Upper lobe of right lung (tissue), 1 donor: ENCODE measurements at places on chromosomes 3 and 15.
A peak's percentile ranks its signal among the peaks of the same experiment; 100 is the strongest.

DNA sequence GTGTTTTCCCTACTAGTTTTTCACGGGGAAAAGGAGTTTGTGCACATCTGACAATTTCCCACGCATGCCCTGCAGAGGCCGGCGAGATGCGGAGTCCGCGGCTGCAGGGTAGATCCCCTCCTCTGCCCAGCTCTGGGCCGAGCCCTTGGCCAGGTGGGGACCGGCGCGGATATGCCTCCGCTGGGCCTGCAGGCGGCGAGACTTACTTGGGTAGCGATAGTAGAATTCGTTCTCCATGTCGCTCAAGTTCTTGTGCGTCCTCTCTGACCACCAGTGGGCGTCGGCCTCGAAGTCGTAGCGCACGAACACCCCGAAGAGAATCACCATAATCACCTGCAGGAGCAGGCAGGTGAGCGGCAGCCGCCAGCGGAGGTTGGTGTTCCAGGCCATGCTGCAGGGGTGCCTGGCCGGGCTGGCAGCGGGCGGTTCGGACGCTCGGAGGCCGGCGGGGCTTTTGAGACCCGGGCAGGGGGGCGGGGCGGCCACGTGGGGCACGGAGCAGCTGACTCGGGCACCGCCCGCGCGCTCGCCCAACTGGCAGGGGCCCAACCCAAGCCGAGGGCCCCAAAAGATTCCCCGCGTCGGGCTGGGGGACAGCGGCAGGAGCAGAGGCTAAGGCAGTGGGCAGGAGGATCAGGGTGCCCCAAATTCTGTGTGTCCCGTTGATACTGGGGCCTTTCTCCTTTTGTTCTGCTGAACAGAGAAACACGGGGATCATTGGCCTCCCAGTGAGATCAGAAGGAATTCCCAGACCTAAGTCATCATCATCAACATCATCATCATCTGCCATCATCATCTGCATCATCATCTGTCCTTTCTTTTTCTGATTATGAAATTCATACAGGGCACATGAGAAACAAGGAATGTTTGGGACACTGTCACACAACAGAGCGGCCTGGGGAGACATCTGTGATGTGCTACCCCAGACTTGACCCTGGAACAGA, at the start of gene RHCG:
Gene RHCG (minus strand): TSS at position 429 of the 944 bp plus-strand sequence. CDS start 39 bp downstream, at position 390.
- DNase-seq = no peak

- no peak for DNase-seq
These were observed 288.9 kb downstream of the ZBBX start for GRCh38 chr3:167091226-167091625.

DNA sequence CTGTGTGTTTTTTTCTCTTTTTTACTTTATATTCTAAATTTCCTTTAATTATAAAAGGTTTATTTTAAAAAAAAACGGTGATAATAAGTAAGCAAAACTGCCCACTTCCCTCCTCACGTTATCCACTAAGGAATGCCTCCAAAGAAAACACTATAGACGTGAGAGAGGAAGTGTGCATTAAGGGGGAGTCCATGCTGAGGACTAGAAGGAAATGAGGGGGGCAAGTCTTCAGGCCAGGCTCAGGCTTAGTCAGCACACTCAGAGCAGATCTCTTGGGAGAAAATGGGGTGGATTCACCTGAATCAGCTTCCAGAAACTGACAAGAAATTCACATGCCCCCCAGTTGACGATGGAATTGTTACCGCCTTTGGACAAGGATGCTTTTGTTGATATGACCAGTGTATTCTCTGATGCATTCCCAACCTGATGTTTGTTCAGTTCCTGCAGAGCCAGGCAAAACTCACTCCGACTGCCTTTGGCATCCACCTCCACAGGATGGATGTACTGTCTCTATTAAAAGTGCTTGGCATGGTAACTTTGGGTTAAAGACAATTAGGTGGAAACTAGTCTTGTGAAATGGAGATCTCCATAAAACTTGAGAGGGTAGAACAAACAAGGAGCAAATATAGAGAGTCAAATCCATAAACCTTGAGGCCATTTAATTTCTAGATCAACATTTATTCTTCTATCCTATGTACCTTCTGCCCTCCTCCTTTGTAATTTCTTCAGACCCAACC, 167.8 kb downstream of the MYRIP start:
- no peak for DNase-seq

DNA sequence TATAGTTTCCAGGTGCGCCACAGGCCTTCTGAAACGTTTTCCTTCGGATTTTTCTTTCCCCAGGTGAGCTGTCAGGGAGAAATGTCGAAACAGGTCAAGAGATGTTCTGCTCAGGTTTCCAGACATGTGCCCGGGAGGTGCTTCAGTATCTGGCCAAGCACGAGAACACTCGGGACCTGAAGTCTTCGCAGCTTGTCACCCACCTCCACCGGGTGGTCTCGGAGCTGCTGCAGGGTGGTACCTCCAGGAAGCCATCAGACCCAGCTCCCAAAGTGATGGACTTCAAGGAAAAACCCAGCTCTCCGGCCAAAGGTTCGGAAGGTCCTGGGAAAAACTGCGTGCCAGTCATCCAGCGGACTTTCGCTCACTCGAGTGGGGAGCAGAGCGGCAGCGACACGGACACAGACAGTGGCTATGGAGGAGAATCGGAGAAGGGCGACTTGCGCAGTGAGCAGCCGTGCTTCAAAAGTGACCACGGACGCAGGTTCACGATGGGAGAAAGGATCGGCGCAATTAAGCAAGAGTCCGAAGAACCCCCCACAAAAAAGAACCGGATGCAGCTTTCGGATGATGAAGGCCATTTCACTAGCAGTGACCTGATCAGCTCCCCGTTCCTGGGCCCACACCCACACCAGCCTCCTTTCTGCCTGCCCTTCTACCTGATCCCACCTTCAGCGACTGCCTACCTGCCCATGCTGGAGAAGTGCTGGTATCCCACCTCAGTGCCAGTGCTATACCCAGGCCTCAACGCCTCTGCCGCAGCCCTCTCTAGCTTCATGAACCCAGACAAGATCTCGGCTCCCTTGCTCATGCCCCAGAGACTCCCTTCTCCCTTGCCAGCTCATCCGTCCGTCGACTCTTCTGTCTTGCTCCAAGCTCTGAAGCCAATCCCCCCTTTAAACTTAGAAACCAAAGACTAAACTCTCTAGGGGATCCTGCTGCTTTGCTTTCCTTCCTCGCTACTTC, 3.8 kb downstream of the BHLHE40 start:
- DNase-seq = no peak

DNA sequence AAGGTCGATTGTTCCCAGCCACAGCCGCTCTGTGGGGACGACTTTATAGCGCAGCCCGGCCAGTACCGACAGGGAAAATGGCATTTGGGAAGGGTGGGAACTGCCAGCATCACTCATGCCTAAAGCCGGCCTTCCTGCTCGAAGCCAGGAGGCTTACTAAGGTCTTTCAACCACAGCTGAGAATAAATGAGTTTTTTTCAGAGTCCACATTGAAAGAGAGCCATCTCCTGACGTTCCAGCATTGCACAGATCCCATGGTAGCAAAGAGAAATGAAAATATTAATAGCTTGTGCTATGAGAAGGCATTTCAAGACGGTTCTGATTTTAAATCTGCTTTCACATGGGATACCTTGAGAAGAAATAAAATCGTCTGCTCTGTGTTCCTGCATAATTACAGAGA, 230.2 kb upstream of the IGF1R start:
- no peak for DNase-seq

DNA sequence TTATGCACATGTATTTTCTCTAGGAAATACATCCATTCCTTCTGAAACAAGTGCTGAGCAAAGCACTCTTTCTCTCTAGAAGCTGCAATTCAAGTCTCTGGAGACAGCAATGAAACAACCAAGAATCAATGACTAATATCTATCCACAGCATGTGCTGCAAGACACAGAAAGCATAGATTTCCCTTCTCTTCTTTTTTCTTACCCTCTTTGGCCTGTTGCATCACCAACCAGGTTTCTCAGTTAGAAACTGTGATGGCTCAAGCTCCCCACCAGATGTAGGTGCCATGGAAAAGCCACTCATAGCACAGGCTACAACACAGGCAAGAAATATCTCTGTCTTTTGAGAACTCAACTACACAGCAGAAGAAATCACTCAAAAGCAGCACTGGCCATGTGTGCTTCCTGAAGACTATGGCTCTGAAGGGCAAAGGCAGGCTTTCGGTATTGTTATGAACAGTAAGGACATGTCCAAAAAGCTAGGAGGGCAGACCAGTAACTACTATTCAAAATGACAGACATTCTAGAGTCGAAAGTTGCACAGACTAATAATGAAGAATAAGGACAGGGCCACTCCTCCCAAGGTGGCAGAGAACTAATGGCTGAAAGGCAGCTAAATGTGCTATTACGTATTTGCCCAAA, 15.5 kb downstream of the ZDHHC3 start:
- DNase-seq = no peak

DNA sequence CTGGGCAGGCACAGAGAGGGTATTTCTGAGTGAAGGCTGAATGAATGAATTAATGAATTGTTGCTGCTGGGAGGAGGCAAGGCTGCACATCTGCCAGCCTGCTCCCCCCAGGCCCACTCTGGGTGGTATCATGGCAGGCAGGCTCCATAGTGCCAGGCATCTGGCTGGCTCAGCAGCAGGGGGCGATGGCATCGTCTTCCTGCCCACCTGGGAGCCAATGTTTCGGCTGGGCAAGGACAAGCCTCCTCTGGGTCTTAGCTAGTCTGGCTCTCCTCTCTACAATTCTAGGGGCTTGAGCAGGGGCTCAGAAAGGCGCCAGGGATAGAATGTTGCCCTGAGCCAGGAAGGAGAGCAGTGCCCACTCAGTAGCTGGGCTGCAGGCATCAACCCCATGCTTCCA, 1.7 kb upstream of the TLR9 start:
- DNase-seq = peak; percentile 34

DNA sequence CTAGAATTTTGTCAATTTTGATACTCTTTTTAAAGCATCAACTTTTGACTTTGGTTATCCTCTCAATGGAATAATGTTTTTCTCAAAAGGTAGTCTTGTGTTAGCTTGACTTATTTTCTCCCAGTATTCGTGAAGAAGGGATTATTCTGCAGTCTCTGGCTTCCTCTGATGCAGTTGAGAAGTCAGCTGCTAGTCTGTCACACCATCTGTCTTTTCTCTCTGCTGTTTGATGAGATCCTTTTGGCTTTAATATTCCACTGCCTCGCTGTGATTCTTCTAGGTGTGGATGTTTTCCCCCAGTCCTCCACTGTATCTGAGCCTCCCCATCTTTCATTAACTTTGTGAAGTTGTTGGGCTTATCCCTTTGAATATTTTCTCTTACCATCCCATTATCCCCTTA, 141.0 kb downstream of the WDR72 start:
- DNase-seq = no peak

DNA sequence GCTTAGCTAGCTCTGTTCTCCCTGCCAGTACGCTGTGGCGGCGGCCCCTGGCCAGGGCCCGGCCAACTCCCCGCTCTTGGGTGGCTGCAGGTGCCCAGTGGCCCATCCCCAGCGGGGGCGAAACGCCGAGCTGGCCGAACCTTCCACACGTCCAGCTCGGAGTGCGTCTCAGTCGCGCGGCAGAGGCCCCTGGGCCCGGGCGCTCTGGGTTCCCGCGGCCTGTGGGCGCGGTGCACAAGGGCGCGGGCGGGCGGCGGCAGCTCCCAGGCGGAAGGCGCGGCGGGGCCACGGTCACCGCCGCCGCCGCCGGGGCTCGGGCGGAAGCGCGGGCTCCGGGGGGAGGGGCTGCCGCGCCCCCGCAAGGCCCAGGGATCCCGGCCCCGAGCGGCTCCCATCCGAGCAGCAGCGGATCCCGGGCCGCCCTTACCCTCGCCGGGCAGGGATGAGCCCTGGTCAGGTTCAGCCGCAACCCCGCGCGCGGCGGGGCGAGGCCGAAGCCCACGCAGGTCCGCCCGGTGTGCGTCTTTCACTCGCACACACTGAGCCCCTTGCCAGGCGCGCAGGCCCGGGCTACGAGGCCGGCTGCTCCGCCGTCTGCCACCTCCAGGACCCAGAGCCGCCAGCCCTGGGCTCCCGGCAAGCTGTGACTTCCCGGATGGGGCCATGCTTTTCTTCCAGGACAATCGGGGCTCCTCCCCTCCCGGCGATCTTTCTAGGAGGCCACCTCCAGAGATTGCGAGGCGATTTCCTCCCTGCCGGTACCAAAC, 54.2 kb downstream of the CCDC54 start:
- peak; percentile 85 for DNase-seq

- no peak for DNase-seq
These were observed 30.3 kb upstream of the CTNNB1 start for GRCh38 chr3:41169023-41169422.

DNA sequence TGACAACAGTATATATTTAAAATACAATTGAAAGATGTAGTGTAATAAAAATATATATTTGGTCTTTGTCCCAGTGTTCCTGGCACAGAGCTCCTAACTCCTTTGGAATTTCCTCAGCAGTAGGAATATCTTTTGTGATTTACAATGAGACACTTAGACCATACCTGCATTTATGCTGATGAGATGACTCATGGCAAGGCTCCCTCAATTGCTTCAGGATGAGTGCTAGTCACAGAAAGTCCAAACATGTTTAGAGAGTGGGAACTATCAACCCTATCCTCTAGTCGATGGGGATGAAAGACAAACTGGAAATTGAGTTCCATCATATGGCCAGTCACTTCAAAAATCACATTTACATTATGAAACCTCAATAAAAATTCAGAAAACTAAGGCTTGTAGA, 588.3 kb upstream of the LMCD1 start:
- DNase-seq = no peak

DNA sequence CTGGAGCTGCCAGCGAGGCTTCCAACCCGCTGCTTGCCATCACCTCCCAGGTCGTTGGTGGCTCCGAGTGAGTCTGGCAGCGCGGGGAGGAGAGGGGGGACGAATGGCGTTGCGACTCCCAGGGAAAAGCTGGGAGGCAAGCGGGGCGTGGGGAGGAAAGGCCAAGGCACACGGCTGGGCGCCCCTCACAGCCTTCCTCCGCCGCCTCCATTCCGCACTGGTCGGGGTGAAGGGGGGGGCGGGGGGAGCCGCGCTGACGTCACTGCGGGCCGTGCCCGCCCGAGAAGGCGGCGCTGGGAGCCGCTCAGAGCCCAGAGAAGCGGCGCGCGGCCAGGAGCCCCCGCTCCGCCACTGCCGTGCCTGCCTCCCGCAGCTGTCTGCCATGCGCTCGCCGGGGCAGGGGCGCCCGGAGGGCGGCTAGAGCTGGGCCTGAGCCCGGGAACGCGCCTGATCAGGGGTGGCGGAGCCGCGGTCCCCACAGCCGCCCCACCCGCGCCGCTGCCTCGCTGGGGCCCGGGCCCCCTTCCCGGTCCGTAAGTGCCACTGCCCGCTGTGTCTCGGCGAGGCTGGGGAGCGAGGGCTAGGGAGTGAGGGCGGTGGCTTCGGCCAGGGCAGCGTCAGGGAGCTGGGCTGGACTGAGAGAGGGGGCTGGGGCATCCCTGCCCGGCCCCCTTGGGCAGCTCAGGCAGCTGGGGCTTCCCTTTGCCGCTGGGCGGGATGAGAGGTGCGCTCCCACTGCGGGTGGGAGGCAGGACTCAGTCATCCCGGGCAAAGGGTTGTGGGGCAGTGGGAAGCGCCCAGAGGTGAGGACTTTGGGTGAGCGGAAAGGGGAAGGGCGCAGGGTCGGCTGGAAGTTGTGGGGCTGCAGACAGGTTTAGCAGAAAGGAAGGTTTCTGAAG, 27.8 kb upstream of the POLG start:
- DNase-seq = no peak

GRCh38 chr3:20394243-20394642, 208.2 kb upstream of the SGO1 start:
- DNase-seq = no peak

- DNase-seq = no peak
These were observed 79.7 kb downstream of the RARB start for GRCh38 chr3:25507811-25508210.
